SK-N-MC (cell line): ENCODE measurements at places on chromosomes 4 and X.

GRCh38 chrX:42771506-42772335 lies 6.2 kb downstream of the PPP1R2C start:
- DNase-seq = no peak

DNA sequence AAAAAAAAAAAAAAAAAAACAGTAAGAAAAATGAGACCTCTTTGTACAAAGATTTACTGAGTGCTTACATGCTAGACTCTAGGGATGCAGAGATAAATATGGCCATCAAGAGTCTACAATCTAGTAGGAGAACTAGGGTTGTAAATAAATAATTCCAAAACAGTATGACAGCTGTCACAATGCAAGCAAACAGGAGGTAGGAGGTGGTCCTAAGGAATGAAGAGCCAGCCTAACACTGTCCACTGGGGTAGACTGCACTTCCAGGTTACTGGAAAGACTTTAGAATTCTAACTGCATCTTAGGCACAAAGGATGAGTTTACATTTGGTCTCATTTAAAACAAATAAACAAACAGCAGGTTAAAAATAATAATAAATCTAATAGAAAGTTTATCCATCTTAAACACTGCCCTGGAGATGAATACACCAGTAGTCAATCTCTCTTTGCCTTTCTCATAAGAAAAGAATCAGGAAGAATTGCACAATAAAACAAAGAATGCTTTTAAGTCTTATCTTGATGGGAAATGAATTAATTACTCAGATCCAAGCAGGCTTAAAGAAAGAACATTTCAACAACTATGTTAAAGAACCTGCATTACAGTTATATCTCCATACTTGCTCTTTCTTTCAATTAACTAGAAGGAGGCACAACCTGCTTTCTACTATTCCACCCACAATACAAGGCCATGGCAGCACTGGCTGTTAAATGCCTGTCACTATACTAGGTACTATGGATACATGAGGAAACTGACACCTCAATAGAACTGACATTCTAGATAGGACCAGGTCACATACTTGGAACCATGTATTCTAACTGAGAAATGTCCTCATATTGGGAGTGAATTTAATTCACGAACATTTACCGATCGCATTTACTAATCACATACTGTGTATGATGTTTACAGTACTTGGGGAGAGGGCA lies 12.7 kb downstream of the ADGRA3 start:
- DNase-seq = no peak

DNA sequence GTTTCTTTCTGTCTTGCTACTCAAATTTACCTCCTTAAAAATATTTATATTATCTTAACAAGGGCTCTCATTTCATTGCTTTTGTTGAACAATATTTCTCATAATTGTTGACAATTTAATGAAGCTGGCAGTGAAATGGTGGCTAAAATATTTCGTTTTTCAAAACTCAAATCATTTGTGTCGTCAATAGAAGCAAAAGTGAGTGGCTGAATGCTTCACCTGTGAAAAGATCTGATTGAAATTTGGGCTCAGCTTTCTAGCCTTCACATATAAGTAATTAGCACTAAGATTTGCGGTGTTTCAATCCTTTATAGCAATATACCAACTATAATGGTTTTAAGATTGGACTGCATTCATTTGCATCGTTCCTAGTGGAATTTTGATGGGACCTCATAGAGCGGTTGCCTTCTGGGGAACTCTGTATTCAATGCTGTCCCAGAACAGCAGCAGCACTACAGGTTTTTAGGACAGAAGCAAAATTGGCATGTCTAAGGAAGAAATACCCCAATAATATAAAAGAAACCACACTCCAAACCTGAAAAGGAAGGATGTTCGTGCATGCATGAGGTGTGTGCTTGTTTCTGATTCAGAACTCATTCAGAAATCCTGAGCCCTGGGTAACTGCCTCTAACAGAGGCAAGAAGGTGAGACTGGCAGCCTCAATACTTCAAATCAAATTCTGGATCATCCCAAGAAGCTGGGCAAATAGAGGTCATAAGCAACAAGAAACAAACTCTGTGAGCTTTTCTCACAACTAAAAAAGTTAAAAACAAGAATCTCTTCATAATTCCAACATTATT lies 2.5 kb downstream of the CXCL1 start:
- DNase-seq = no peak

DNA sequence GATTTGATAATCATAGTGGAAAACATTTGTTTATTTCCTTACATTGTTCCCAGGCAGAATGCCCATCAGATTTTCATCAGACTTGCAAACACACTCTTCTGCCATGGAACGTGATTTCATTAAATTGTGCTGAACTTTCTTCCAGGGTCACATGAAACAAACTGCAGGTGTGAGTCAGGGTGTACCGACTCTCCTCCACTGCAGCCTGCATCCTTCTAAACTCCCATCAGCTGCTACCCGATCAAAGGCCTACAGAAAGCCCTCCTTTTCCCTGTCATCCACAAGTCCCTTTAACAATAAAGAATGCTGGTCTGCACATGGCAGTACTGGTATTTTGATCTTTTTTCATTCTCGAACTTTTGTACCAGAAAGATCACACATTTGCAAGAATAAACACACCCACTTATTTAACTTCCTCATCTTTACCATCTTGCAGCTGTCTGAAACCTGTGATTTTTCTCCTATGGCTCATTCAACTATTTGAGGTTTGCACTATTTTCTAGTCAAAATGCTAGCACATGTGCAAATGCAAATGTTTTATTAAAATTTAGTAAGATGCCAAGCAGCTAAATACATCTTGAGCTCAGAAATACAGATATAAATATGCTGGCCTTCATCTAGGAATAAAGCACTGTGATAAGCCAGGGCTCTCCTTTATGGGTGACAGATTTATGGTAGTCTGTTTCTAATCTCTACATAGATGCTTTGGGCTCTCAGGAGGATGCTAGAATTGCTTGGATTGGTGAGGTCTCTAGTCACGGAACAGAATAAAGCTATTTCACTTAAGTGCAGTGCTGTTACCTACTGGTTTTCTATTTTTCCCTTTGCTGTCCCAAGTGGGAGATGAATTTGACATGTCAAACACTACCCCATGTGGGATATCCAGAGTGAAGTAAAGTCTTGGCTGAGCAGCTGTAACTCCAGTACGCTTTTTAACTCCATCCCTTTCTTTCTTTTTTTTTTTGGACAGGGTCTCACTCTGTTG lies 25.8 kb upstream of the ARHGAP24 start:
- no peak for DNase-seq

GRCh38 chr4:35102066-35102465 lies 1142.2 kb downstream of the ARAP2 start:
- DNase-seq = no peak

DNA sequence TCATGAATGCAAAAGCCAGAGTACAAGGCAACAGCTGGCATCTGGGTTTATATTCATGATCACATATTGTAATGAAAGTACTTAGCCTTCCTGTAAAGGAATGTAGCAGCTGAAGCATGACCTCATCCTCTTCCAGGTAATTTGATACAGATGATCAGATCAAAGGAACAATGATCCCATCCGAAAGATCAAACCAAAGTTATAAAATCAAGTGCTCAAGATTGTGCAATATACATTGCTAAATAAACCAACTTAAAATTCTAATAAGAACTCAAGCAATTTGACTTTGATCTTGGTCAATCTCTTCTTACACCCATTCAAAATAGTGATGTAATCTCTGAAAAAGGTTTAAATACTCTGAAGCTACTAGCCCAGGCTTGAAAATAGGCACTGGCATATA lies 113.1 kb upstream of the INPP4B start:
- DNase-seq = no peak

GRCh38 chr4:3436798-3437581 lies 4.8 kb upstream of the HGFAC start:
- no peak for DNase-seq

GRCh38 chrX:96147681-96148080 lies 537.0 kb upstream of the DIAPH2 start:
- DNase-seq = no peak

DNA sequence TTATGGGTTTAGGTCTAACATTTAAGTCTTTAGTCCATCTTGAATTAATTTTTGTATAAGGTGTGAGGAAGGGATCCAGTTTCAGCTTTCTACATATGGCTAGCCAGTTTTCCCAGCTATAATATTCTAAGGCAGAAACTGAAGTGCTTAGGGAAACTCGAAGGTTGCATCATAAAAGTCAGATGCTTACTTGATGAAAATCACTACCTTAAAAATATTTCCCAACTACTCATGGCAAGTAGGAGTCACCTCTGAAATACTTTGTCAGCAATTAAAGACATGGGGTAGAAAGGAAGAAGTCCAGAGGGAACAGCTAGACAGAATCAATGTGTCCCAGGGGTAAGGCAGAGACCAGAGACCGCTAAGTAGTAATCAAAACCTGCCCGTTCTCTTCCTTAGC lies 6.3 kb upstream of the AP1S2 start:
- DNase-seq = no peak
